ENCODE measurements at places on chromosomes 3 and 15. TPM values are rescaled to one million over a fixed set of nuclear protein-coding genes. Genes with fewer than 3 reads are reported as not detected.

The SKOR1 gene
- 0.22 TPM for total RNA-seq

The RTP1 gene
- 0.29 TPM for total RNA-seq

GRCh38 chr15:52730173-52730572 is 51.0 kb upstream of the ATOSA start:
- no peak for ATAC-seq

GRCh38 chr3:145648396-145648795 is 512.6 kb downstream of the PLOD2 start:
- ATAC-seq = no peak

GRCh38 chr15:91070872-91071271 is 29.2 kb upstream of the SV2B start:
- no peak for ATAC-seq

- no peak for ATAC-seq
Observed at GRCh38 chr3:11584570-11584969, 59.1 kb downstream of the VGLL4 start.

Measured in motor neuron (in vitro differentiated cells).